ENCODE measurements at places on chromosomes 16 and 17.
A peak's percentile ranks its signal among the peaks of the same experiment; 100 is the strongest.

- ATAC-seq: no peak
These were observed 491.9 kb upstream of the TOM1L1 start for GRCh38 chr17:54408731-54409130.

GRCh38 chr17:73480740-73481139, 163.5 kb downstream of the SDK2 start:
- peak; percentile 32 for ATAC-seq

GRCh38 chr17:17606416-17607000, 15.0 kb upstream of the PEMT start:
- no peak for ATAC-seq

GRCh38 chr17:21376759-21377690, 868 bp downstream of the KCNJ12 start:
- no peak for ATAC-seq

DNA sequence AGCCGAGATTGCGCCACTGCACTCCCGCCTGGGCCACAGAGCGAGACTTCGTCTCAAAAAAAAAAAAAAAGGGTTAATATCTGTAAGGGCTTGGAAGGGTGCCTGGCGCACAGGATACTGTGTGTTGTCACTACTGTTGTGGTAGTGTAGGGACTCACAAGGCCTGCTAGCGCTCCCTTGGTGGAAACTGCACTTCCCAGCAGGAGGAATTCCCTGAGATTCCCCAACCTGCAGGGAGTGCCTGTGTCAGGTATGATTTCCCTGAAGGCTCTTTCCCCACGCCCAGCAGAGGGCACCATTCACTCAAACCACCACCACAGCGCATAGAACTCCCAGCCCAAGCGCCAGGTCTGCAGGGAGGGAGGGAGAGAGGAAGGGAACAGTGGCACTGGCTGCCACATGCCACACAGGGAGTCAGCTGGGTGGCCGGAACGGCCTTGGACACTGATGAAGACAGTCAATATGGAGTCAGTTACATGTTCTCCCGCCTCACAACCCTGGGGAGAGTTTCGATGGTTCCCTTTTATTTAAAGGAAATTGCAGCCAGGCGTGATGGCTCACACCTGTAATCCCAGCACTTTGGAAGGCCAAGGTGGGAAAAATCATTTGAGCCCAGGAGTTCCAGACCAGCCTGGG, 32.7 kb upstream of the CDH1 start:
- ATAC-seq: peak; percentile 85

DNA sequence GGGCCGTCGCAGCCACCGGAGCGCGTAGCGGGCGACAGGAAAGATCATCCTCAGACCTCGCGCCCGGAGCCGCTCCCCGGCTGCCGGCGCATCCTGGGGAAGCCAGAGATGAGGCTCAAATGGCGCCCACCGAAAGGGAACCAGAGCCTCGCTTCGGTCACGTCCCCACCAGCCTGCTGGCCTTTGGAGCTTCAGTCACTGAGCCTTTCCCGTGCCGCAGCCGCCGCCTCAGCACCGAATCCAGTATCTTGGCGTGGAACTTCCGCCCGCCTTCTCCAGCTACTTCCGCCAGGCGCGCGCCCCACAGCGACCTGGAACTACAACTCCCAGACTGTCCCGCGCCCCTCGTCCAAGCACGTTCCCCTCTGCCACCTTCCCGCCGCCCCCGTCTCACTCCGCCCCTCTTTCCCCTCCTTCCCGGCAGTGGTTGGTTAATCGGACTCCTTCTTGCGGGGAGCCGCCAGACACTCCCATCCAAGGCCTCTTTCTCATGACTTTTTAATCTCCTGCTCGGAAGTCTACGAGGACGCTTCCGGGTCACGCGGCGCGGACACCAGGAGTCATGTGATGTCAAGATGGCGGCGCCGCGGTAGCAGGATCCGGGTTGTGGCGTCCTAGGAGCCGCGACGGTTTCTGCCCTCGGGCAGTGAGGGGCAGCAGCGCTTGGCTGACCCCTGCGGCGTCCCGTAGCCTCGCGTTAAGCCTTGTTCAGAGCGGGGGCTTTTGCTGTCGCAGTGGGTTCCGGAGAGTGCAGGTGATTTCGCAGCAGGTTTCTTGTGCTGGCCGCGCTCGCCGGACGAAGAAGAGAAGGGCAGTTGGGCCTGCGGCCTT, at the start of the genes SMCR8 and TOP3A:
Gene SMCR8, plus strand, starts transcription at position 563 of the 831 bp plus-strand sequence. CDS start 497 bp downstream, outside the sequence.
Gene TOP3A, minus strand, starts transcription at position 264 of the 831 bp plus-strand sequence. Its CDS starts 216 bp downstream, at position 48.
- ATAC-seq: peak; percentile 95

GRCh38 chr16:65312795-65313194, 190.9 kb upstream of the CDH11 start:
- ATAC-seq: no peak

DNA sequence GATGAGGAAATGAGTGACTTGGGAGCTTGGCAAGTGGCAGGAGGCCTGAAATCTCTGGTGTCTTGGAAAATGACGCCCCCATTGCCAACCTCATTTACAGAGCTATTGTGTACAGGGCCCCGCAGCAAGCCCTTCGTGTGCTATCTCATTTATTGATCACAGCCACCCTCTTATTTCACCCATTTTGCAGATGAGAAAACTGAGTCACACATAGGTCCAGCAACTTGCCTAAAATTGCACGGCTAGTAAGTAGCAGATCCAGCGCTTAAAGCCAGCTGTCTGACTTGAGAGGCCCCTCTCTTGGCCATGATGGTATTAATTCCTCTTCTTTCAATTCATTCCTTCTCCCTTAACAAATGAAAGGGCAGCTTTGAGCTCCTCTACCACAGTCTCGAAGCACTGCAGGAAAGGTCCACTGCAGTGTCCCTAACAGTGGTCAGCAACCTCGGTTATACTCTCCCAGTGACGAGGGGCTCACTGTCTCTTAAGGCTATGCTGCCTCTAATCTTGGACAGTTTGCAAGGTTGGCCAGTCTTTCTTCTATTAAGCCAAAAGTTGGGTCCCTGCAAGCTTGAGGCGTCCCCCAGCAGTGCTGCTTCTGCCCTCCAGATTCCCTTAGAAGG, 162.2 kb downstream of the COPRS start:
- ATAC-seq: no peak

DNA sequence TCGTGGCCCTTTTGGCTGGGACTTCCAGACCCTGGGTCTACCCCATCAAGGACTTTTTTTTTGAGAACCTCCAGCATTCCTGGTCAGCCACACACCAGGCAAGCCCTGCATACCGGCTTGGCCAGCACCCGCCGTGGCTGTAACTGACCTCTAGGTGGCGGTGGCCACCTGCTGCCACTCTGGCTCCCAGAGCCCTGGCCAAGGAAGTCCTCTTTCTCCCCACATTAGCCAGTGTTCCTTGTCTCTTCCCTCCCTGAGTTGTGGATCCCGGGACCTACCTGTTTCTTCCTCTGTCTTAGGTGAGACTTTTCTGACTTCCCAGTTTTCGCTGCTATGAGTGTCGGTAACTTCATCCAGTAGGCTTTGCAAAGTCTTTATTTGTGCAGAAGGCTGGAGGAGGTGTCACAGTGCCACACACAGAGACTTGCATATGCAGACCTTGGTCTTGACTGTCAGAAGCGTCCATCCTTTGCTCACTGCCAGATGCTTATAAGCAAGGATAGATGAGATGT, 348.3 kb downstream of the CPPED1 start:
- peak; percentile 59 for ATAC-seq

GRCh38 chr17:65994114-65994513, 197.8 kb downstream of the CEP112 start:
- no peak for ATAC-seq

DNA sequence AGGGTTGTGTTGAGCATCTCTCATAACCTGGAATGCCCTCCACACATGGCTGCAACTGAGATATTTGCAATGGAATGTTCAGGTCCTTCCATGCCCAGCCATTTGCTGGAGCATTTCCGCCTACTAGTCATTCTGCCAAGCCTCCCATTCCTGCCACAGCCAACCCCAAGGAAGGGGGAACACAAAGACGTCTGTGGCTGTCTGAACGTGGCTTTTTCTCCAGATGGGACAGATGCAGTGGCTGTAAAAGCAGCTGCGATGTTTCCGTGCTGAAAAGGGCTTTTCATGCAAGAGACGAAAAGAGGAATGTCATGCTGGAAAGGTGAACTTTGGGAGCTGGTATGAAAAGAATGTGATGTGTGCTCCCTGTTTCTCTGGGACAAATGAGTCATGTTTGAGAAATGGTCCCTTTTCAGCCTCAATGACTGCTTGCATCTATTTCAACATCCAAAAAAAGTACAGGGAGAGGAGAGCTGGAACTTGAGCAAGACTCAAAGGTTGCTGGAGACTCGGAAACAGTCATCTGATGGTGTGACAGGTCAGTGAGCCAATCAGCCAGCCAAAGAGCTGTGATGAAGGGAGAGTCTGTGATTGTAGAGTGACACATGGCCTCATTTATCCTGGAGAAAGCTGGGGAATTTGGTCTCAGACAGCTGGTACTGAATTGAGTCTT, 208.9 kb downstream of the SHISA9 start:
- no peak for ATAC-seq

DNA sequence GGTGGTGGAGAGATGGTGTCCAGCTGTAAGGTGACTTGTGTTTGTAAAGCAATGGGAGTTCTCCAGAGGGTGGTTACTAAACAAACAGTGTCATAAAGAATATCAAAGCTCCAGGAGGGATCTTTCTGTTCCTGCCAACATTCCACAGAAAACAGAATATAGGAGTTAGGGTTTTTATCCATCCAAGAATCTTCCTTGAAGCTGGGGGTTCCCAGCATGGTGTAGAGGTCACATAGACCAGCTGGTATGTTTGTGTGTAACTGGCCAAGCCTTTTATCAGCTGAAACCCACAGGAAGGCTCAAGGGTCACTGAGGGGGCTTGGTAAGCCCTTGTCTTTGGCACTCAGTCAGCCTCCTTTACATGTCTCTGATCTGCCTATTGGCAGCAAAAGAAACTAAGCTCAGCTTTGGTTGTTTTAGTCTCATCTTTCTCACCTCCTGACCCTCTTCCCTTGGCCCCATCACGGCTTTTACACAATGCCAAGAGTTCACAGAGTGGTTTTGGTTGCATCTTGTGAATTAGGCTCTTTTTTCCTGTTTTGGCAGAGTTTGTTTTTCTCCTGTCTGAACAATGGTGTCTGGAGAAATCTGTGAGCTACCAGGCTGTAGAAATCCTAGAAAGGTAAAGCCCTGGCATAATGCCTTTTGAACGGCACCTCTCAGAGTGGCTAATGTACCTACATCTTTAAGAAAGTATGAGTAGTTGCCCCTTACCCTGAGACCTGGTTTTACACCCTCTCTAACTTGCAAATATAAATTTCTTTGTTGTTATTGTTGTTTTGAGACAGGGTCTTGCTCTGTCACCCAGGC, 4.6 kb downstream of the CNTD1 start:
- no peak for ATAC-seq

- ATAC-seq: no peak
These were observed 134.0 kb upstream of the IRX6 start for GRCh38 chr16:55189682-55190636.

GRCh38 chr16:85625485-85626117, 12.5 kb downstream of the GSE1 start:
- no peak for ATAC-seq

- no peak for ATAC-seq
These were observed 22.8 kb upstream of the ACSM2B start for GRCh38 chr16:20598832-20599469.

DNA sequence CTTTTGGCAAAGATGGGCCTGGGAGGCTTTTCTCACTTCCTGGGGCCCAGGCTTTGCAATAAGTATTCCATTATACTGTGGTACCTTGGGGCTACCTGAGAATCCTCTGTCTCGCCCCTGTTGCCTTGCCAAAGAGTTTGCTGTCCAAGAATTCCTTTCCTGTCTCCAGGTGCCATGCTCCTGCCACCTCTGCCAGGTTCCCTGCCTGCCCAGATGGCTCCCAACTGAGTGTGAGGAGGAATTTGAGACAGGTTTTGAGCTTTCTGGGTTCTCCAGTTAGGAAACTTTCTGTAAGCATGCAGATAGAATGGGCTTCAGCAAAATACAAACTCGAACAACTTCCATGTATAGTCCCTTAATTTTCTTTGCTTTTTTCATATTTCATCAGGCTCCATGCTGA, 5.8 kb downstream of the MAPT start:
- ATAC-seq: no peak

DNA sequence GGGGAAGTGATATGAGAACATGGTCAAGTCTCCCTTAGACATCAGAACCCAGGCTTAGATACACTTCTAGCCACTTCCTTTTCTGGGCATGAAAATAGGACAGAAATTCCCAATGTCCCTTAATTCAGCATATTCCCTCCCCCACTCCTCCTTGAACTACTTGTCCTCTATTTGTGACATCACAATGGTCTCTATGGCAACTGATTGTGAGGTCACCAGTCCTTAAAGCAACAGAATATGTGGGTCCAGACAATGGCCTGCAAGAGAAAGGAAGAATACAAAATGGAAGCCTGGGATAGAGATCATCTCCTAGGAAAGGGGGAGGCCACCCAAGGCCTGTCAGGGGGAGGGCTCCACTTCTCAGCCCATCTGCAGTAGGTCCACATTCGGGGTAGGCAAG, 6.7 kb upstream of the SEZ6 start:
- no peak for ATAC-seq

GRCh38 chr16:87801679-87802259, 36.0 kb upstream of the KLHDC4 start:
- ATAC-seq: no peak

- no peak for ATAC-seq
These were observed 17.6 kb upstream of the WDR45B start for GRCh38 chr17:82665891-82666290.

GRCh38 chr16:29761882-29762281, 16.1 kb upstream of the C16orf54 start:
- no peak for ATAC-seq

- ATAC-seq: peak; percentile 82
These were observed 2.9 kb downstream of the CTRL start for GRCh38 chr16:67928561-67929364.

GRCh38 chr17:44176257-44176656, 5.8 kb downstream of the ASB16 start:
- ATAC-seq: no peak

DNA sequence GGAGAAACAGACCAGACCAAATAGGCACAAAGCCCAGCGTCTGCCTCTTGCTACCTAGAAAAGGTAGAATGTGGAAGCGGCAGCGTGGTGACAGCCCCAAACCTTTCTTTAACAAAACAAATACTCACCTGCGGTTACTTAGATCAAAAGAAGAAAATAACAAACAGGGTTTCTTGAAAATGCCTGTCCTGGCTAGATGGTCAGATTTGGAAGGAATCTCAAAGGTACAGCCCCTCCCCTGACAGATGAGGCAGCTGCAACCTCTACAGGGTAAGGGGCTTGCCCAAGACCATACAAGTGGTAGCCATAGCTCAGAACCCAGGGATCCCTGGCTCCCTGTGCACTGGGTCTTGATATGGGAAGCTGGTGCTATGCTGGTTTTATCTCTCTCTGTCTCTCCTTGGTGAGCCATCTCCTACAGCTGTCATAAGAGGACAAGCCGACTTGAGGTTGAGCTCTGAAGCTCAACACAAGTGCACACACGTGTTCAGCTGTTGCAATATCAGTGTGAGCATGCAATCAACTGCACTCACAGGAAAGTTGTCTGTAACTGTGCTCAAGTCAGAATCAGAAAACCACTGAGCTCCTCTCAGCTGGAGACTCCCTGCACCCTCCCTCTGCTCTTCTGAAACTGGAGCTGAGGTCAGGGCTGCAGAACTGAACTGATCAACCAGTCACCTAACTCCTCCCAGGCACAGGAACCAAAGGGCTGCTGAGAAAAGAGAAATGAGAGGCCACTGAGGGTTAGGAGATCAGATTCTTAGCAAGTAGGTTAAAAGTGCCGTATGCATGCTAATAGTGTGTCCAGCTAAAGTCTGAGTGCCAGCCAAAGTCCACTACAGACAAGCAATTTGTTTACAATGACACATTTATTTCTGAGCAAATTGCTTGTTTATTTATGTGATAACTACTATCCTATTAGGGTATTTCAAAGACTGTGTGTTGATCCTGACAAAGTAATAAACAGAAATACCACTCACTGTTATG, 6.1 kb upstream of the RNF157 start:
- ATAC-seq: peak; percentile 99

Data from activated T-helper 17 cell treated with anti-CD3 and anti-CD28 coated beads, Interleukin-2, amount 50 U/mL, for 72 hours (primary cell).